EL (cell line): ENCODE measurements at places on chromosomes 2 and 18.

GRCh38 chr2:158667586-158667985 lies 127.5 kb upstream of the DAPL1 start:
- peak; percentile 84 for DNase-seq

DNA sequence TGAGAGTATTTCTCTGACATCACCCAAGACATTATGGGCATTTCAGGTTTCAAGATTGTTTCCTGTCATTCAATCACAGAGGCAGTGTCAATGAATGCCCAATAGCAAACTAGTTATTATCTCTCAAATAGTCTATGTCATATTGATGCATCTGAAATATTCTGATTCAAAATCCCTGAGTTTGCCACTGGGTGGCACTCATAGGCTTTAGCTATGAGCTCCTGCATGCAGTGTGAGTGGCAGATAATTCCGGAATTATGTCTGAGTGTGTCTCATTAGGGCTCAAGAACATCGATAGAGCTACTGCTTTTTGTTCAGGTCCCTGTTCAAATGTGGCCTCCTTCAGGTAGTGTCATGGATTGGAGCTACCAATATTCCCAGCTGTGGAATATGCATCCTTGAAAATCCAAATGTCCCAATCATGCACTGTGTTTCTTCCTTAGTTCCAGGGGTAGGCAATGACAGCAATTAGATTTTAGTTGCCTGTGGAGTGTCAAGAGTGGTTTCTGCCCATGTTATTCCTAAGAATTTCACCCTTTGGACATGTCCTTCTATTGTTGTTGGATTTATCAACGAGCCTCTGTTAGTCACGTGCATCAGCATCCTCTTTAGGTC lies 7.8 kb upstream of the OR6B3 start:
- DNase-seq: peak; percentile 46

DNA sequence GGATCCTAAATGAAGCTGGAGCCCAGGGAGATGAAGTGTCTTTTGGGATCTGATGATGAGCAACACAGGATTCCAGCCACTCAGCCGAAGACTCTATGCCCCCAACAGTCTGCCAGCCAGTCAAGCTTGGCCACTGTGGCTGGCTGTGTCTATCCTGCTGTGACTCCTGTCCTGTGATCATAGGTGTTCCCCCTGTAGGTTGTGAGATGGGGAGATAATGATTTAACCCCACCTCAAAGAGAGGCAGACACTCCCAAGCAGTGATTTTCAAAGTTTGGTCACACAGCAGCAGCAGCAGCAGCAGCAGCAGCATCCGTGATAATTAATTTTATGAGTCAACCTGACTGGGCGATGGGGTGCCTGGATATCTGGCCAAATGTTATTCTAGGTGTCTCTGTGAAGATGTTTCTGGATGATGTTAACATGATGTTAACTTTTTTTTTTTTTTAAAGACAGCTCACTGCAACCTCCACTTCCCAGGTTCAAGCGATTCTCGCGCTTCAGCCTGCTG lies 21.4 kb upstream of the RHOB start:
- DNase-seq: peak; percentile 44

- DNase-seq: no peak
Observed at GRCh38 chr18:74292541-74292858, 737 bp upstream of the CYB5A start.

DNA sequence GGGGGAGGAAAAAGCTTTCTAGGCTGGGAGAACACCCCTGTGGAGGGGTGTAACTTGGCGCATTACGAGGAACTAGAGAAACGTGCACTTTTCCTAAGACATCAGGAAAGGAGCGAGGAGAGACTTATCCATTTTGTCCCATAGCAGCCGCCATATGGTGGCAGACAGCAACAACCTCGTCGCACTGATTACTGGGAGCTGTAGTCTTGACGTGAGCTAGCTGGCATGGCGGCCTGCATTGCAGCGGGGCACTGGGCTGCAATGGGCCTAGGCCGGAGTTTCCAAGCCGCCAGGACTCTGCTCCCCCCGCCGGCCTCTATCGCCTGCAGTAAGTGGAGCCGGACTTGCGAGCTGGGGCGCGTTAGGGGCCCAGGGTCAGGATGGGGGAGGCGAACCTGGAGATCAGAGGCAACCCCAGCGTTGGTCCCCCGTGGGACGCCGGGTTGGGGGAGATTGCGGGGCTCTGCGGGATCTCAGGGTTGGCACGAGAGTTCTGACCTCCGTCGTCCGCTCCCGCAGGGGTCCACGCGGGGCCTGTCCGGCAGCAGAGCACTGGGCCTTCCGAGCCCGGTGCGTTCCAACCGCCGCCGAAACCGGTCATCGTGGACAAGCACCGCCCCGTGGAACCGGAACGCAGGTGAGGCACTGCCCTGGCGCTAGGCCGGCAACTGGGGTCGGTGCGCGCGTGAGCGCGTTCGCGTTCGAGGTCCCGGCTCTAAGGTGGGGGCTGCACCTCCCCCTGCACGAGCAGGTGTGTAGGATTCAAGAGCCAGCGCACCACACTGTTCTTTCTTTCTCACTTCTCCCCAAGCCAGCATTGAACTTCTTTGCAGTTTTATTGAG lies at the start of gene MRPL19:
MRPL19 (plus strand) TSS at position 201 of the 843 bp plus-strand sequence; CDS start at position 226, 25 bp downstream.
- peak; percentile 91 for DNase-seq
